ENCODE measurements at places on chromosomes 13 and 19.

- no peak for DNase-seq
Observed at GRCh38 chr19:395467-395866, 13.5 kb downstream of the C2CD4C start.

DNA sequence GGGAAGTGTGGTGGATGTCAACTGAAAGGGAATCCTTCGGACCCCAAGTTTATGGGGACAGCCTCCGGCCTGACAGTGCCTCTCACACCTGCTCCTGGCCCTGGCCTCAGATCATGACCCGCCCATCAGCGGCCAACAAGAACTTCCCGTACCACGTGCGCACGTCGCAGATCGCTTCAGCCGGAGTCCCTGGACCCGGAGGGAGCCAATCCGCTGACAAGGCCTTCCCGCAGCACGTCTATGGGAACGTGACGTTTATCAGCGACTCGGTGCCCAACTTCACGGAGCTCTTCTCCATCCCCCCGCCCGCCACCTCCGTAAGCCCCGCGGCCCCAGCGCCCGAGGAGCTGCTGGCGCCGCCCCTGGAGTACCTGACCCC lies 2.0 kb upstream of the MEGF8 start:
- no peak for DNase-seq

- DNase-seq, result no peak
Observed at GRCh38 chr19:39518458-39518857, 3.5 kb downstream of the SELENOV start.

- DNase-seq, result no peak
Observed at GRCh38 chr19:17243211-17243829, 2.4 kb downstream of the NR2F6 start.

DNA sequence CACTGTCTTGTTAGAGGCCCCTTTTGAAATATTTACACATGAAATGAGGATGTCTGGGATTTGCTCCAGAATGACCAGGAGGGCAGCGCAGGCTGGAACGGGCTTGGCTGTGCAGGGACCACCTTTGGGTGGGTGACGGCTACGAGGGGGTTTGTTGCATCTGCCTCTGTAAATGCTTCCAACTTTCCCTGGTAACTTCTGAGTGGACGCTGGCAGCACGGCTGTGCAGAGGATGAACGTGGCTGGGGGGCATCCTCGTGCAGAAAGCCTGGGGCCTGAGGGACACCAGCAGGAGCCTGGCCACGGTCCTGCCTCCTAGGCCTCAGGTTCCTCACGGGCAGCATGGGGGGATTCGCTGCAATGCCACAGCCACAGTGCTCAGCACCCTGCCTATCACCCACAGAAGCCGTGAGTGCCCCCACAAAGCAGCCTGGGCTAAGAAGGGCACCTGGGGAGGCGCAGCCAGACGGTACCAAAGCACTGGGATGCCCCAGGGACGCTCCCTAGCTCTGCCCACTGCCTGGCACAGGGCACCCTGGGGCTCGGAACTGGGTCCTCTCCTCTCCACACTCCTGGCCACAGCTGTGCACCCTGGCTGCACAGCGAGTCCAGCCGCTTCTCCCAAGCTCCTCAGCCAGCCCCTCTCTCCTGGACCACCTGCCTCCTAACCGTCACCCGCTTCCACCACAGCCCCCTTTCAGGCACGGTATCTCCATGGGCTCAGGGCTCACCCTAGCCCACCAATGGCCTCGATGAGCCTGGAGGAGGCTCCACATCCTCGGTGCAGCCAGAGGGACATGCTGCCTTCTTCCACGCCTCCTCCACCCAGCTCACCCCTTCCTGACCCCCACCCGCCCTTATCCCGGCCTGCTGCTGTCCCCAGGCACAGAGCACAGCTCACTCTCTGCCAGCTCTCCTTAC lies 44.5 kb downstream of the MLLT1 start:
- DNase-seq, result no peak

DNA sequence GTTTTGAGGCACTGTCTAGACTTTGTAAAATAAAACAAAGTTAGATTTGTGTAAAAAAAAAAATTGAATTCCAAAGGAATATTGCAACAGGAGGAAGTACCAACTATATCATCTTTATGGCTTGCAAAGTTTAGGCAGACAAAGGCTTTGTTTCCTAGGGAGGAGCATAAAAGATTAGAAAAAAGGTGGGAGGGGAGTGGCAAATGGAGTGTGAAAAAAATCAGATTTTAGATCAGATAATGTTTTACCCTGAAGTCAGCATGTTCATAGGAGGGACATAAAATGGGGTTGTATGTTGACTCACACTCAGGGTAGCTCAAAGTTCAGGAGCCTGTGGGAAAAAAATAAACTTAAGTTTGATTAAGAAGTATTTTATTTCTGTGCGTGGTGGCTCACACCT lies 3.7 kb downstream of the ZNF85 start:
- DNase-seq, result no peak

- no peak for DNase-seq
Observed at GRCh38 chr13:33227927-33228647, 57.5 kb downstream of the STARD13 start.
